Stimulated activated CD4-positive, alpha-beta T cell treated with anti-CD3 and anti-CD28 coated beads, Interleukin-1b, Interleukin-23, amount 100 ng/mL, for 1 hour (primary cell): ENCODE measurements at places on chromosomes 13 and 19.
A peak's percentile ranks its signal among the peaks of the same experiment; 100 is the strongest.

GRCh38 chr19:29429581-29429980 lies 96.2 kb upstream of the VSTM2B start:
- DNase-seq, result no peak

GRCh38 chr19:41904118-41904870 lies 21.3 kb downstream of the ARHGEF1 start:
- DNase-seq, result no peak

- DNase-seq, result no peak
Observed at GRCh38 chr19:51434456-51434855, 17.0 kb upstream of the SIGLEC10 start.

GRCh38 chr13:80235967-80236302 lies 105.0 kb downstream of the SPRY2 start:
- DNase-seq, result no peak

DNA sequence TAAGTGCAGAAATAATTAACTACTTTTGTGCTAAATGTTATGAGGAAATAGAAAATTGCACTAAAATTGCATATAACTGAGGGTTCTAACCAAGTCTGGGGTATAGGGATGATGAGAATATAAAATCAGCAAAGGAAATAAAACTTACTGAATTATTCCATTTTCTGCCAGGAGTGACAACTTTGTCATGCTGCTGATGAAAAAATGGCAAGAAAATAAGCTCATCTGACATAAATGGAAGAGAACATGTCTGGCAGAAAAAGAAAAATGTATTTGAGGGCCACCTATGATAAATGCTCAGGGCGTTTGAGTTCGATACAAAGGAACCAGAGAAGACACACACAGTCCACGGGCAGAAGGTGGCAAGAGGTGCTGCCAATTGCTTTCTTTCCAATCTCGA lies 78.2 kb downstream of the LHFPL6 start:
- DNase-seq, result no peak

DNA sequence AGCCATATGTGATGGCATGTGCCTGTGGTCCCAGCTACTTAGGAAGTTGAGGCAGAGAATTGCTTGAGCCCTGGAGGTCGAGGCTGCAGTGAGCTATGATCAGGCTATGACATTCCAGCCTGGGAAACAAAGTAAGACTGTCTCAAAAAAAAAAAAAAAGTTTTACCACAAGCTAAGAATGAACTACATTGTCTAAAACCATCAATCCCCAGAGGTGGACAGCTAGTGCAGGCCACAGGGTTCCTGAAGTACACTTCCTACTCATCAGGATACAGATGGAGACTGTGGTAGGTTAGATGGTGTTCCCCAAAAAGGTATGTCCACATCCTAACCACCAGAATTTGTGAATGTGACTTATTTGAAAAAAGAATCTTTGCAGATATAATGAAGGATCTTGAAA lies 63.5 kb upstream of the DOCK9 start:
- no peak for DNase-seq

- DNase-seq, result no peak
Observed at GRCh38 chr13:60035874-60036273, 127.9 kb downstream of the DIAPH3 start.

GRCh38 chr13:111296417-111296816 lies 24.0 kb upstream of the TEX29 start:
- DNase-seq, result no peak

- no peak for DNase-seq
Observed at GRCh38 chr13:37647031-37647650, 48.6 kb upstream of the POSTN start.

DNA sequence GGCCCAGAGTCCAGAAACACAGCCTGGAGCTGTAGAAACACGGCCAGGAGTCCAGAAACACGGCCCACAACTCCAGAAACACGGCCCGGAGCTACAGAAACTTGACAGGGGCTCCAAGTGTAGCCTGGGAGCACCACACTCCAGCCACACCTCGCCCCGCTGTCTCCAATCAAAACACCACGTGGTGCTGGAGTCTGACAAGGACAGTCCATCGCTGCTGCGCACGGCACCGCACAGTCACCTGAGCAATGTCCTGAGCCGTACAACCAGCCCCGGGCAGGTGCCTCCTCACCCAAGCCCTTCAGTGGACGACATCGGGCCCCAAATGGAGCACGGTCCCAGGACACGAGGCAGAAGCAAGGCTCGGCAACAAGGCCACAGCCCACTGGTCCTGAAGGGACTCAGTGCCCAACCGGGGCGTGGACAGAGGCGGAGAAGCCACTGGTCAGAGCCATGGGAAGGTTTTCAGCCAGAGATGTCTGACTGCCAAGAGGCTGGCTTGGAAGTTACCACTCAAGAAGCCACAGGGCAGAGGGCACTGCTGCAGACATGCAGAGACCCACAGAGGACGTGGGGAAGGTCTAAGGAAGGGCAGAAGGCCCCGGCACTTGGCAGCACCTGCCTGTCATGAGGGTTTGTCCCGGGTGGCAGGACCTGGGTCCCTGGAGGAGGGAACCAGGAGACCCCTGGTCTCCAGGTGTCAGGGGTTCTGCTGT lies 19.7 kb upstream of the PLPP2 start:
- no peak for DNase-seq

DNA sequence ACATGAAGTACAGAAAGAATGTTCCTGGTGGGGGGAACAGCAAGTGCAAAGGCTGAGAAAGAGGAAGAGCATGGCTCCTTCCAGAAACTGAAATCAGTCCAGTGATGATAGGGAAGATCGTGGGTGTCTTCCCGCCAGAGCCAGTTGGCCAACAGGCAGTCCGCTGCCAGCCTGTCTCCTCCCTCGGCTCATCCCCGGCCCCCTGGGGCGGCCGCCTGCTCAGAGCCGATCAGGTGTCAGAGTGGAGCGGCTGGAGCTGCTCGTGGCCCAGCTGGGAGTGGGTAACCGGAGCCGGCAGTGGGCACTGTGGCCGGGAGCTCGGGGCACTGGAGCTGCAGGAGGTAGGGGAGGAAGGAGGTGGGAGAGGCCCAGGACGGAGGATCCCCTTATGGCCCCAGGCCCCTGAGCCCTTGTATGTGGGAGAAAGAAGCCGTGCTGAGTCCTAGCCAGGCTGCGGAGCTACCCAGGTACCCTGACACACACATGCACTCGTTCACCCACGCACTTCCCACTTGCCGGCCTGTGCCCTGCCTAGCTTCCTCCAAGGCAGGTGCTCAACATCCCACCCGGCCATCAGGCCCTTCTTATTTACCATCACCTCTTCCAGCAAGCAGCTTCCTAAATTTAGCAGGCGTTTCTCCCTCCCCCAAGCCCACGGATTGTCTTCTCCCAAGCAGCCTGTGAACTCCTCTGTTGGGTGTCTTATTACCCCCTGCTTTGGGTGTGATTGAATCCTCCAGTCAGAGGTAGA lies 1.7 kb downstream of the ANKRD24 start:
- no peak for DNase-seq

GRCh38 chr13:109783447-109783814 lies 3.0 kb downstream of the IRS2 start:
- no peak for DNase-seq

GRCh38 chr13:109136873-109137272 lies 507.5 kb downstream of the MYO16 start:
- DNase-seq, result no peak

DNA sequence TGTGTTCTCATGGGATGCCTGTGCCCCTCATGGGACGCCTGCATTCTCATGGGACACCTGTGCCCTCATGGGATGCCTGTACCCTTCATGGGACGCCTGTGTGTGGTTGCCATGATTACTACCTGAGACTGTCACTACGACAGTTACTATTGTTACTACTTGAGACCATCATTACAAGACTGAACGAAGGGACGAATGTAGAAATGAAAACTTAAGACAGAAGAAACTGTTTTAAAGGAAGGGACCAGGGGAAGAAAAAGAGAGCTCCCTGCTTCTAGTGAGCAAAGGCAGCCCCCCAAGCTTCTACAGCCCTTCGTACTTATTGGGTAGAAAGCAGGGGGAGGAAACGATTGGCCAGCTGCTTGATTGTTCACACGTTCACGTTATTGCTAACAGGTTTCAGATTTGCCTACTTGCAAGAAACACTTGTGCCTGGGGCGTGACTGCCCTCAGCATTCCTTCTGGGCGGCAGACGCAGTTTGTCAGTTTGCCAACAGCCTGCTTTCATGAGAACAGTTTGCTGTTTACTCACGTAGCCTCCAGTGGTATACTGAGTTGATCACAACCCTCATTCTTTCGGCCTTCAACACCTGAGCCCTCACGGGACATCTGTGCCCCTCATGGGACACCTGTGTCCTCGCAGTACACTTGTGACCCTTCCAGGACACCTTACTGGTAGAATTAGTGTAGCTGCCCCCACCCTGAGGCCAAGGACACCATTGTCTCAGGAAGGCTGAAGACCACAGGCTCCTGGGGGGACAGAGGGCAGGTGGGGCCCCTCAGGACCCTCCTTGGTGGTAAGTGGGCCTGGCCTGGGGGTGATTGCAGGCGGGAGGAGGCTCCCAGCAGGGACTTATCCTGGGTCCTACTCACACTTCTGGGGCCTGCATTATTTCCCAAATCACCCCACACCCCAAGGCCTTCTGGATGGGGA lies 2.5 kb upstream of the S1PR4 start:
- DNase-seq, result no peak

DNA sequence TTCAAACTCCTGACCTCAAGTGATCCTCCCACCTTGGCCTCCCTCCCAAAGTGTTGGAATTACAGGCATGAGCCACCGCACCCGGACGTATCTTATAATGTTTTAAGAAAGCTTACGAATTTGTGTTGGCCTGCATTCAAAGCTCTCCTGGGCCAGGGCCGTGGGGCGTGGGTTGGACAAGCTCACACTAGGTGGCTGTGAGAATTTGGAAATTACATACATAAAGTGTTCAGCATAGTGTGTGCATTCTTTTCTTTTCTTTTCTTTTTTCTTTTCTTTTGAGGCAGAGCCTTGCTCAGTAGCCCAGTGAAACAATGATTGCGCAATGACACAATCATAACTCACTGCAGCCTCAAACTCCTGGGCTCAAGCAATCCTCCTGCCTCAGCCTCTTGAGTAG lies 2.6 kb downstream of the ZSWIM4 start:
- DNase-seq, result no peak

- DNase-seq, result no peak
Observed at GRCh38 chr13:112248406-112248760, 127.8 kb upstream of the SPACA7 start.

- DNase-seq, result no peak
Observed at GRCh38 chr13:81172603-81173002, 831.7 kb upstream of the SPRY2 start.

DNA sequence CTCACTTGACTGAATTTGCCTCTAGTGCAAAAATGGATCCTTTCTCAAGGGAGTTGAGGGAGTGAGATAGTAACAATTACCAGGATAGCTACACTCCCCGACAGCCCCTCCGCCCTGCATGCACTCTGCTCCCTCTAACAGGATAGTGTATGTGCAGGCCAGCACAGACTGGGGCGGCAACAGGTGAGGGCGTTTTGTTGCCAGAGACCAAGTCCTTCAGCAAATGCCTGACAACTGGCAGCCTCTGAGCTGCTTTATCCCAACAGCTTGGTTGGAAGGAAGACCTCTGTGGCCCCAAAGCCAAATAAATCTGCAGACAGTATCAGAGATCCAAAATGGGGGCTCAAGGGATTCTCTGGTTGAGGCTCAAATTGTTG lies 86.6 kb downstream of the SLC7A1 start:
- DNase-seq, result no peak

- no peak for DNase-seq
Observed at GRCh38 chr19:41876847-41877832, at the start of gene CD79A. TSS of gene CD79A (plus strand) at chr19:41877279. CDS start at chr19:41877305, 26 bp downstream.

GRCh38 chr13:40095695-40096356 lies 440.4 kb downstream of the COG6 start:
- no peak for DNase-seq

- DNase-seq, result no peak
Observed at GRCh38 chr13:35694031-35694430, 217.5 kb upstream of the MAB21L1 start.

GRCh38 chr19:38952395-38953165 lies 21.8 kb downstream of the MRPS12 start:
- DNase-seq, result no peak

DNA sequence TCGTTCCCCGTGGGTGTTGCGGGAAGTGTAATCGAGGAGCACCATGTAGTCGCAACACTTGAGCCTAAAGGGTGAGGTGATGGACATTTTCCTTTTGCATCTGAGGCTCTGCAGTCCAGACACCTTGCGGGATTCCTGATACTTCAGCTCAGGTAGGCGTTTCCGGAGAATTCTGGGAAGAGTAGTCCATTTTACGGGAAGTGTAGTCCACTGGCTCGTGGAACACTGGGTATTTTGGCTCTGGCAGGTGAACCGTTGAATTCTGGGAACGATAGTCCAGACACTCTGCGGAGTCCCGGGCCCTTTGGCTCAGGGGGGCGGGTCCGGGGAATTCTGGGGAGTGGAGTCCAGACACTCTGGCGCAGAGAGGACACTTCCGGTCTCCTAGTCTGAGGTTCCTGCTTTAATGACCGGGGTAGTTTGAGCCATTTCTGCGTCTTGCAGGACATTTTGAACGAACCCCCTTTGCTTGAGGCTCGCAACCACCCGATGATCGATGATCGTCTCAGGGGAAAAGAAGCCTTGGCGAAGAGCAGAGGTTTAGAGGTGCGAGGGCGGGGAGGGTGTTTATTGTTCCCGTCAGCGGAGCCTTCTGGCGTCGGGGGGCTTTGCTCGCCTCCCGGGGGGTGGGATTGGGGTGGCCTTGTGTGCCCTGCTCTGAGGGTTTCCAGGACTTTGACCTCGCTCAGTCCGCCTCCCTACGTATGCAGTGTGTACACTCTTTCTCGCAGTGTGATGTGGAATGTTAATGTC lies at the start of gene ZNF223:
Gene ZNF223 (plus strand): TSS at position 387 of the 753 bp plus-strand sequence. CDS start 3,141 bp downstream, outside the sequence.
- peak; percentile 51 for DNase-seq

DNA sequence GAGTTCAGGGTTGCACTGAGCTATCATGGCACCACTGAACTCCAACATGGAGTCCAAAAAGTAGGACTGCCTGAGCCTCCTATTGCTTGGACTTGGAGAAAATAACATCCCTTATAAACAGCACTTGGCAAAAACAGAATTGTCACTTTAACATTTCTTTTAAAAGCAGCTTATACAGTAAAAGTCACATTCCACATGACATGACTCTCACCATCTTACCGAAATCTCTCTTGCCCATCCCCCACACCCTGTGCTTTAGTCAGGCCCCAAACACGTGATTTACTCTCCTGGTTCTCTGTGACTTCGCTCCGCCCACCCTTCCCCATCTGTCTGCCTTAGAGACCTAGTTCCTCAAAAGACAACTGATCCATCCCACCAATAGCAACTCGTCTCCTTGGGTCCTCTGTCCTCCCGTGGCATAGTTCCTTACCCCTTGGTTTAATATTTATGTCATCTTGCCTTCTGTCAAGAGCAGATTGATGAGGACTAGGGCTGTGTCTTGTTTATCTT lies 4.6 kb downstream of the SAFB start:
- DNase-seq, result no peak

- DNase-seq, result no peak
Observed at GRCh38 chr13:24064371-24064770, 96.1 kb upstream of the SPATA13 start.
